ENCODE measurements at places on chromosomes 1 and 21. TPM values are rescaled to one million over a fixed set of nuclear protein-coding genes. Genes with fewer than 3 reads are reported as not detected.
A peak's percentile ranks its signal among the peaks of the same experiment; 100 is the strongest.

DNA sequence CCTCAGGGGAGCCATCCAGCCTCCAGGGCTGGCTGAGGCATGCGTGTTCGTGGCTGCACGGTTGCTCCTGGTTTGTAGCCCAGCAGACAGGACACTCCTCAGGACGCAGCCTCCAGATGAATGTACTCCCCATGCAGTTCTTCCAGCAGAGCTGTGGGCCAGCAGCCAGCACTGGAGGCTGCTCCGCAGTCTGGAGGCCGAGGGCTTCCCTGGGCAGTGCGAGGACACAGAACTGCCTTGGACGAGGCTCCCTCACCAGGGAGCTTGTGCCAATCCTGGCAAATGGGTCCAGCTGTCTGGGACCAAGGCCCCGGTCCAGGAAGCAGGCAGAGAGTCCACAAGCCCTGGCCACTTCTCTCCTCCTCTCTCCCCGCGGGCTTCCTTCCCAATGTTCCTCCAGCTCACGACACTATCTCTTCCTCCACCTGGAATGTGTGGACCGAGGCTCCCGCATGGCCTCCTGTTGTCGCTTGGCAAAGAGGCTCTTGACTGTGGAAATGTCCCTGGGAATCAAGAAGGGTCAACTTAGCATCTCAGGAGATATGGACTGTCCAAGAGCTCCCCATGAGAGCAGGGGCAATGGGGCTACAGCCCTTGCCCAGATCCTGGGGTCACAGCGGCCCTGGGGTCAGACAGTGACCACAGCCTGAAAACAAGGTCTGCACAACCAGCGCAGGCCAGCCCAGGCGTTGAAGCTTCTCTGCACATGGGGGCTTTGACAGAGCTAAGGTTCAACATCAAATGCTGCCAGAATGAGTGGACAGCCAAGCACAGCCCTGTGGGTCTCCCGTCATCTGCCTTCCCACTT, 5.3 kb downstream of the EDN2 start:
- no peak for DNase-seq

DNA sequence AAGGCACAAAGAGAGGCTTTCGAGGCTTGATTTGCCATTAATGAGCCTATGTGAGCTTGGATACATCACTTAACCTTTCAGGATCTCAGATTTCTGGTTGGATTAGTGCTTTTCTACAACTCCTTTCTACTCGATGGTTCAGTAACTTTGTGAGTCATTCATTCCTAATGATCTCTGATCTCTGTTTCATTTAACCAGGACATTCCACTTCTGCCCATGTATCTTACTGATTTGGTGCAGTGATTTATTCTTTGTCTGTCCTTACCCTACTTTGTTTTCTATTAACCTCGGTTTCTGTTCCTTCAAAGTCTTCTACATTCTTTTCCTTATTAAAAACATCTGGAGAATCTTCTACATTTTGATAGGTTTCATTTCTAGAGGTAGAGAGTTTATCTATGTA, 94.6 kb upstream of the ZBTB18 start:
- peak; percentile 93 for DNase-seq

DNA sequence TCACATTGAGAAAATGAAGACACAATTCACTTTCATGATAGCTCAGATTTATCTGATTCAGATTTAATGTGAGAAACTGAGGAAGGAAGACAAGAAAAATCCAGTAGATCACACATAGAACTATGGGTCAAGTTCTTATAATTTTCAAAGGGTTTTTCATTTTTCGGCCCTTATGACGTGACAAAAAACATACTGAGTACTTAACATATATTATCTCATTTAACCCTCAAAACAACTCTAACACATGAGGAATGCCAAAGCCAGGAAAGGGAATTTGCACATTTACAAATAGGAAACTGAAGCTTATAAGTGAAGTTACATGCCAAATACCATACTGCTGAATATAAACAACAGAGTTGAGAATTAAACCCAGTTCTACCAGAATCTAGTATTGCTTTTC, 27.6 kb downstream of the SOD1 start:
- no peak for DNase-seq

DNA sequence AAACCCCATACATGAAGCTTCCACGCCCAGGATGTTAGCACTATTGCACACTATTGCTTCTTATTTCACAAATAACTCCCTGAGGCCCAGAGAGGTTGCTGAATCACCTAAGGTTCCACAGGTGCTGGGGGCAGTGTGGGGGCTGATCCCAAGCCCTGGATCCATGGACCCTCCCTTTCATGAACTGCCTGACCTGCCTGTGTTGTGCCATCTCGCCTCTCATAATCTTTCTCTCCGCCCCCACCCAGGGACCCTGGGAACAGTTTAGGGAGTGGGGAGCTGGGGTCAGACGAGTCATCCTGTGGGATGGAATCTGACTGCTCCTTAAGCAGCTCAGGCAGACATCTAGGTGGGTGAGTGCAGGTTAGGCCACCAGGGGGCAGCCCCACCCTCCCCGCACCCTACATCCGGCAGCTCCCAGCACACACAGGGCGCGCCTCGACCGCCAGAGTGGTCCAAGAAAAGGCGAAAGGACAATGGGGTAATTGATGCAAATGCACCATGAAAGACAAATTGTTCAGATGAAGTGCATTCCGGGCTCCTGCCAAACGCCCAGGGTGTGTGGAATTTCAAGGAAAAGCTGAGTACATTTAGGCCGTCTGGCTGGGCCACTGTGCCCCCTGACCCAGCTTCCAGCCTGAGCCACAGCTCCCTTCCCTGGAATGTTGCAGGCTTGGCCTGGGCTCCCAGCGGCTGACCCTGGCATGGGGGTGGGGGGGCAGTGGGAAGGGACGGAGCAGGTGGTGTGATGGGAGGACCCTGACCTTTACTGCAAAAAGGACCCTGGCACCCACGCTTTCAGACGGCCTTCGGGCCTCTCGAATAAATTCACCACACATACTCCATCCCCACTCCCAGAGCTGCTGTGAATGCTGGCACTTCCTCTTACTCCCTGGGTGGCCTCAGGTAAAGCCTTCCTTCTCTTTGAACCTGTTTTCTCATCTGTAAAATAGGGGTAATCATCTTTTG, 20.8 kb downstream of the PHLDA3 start:
- peak; percentile 52 for DNase-seq

- no peak for DNase-seq
Measured at GRCh38 chr1:204920967-204921366, 50.3 kb downstream of the NFASC start.

- no peak for DNase-seq
Measured at GRCh38 chr1:229116114-229116513, 154.8 kb upstream of the RAB4A start.

DNA sequence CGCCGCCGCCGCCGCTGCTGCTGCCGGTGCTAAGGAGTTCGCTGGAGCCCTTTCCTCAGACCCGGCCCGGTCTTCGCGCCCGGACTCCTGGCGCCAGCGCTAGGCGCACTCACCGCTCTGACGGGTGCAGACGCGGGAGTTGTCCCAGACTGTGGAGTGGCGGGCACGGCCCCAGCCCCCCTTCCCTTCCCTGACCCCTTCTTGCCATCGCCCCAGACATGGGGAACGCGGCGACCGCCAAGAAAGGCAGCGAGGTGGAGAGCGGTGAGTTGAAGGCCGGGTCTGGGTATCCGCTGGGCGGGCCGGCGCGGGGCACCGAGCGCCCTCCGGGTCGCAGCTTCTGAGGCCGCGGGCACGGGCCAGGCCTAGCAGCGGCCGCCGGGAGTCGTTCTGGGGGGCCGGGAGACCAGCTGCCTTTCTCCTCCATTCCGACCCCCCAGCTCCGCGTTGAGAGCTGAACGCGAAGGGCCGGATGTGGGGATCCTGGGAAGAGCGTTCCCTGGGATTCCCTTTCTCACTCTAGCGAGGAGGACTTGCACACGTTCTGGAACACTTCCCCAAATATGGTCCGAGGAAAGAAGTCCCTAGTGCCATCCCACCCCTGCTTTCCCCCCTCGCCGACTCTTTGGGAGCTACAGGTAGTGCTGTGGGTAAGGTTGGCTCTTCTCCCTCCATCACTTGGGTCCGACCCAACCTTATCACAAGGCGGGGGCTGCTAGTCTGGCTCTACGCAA, 65.8 kb upstream of the PRKACB start:
- peak; percentile 11 for DNase-seq

DNA sequence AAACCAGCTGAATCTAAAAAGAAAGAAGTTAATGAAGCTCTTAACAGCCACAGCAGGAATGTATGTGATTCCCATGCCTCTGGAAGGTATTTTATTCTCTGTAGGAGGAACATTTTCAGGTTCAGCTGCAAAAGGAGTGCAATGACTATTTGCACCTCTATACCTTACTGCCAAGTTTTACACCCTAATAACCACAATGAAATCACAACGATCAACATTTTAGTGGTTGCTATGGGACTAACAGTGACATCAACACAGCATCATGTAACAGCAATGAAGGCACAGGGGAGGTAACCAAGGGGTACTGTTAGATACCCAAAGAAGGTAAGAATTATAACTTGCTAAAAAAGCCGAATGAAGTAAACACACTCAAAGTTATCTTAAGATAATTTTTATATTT, 116.3 kb upstream of the HP1BP3 start:
- peak; percentile 72 for DNase-seq

GRCh38 chr1:212749821-212750535, 41.6 kb downstream of the NSL1 start:
- DNase-seq = peak; percentile 74

DNA sequence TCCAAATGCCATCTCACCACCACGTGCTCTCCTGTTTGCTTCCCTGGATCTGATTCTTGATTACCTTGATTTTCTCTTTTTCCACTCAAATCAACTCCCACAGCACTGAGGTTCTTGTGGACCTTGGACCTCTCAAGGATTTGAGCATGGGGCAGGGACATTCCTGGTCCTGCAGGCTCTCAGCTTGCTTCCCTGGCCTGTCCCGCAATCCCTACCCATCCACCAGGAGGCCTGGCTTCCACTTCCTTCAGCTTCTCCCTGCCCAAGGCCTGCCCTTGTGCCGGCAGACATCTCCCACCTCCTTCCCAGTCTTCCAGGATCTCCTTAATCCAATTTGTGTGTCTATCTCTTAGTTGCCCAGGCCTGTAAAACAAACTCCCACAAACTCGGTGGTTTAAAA, 21.6 kb downstream of the PLA2G2A start:
- no peak for DNase-seq

GRCh38 chr1:6287431-6287886, 26.6 kb upstream of the GPR153 start:
- no peak for DNase-seq

Gene FGR
- not detected for total RNA-seq

Gene ANKRD34A
- total RNA-seq = not detected

Gene S100A1
- total RNA-seq = 9.7 TPM

Gene MAP10
- total RNA-seq = 2.4 TPM
